ENCODE measurements at places on chromosomes 6 and 20.
A peak's percentile ranks its signal among the peaks of the same experiment; 100 is the strongest.

GRCh38 chr20:63215101-63216040 is 560 bp downstream of the YTHDF1 start:
- peak; percentile 4 for DNase-seq

DNA sequence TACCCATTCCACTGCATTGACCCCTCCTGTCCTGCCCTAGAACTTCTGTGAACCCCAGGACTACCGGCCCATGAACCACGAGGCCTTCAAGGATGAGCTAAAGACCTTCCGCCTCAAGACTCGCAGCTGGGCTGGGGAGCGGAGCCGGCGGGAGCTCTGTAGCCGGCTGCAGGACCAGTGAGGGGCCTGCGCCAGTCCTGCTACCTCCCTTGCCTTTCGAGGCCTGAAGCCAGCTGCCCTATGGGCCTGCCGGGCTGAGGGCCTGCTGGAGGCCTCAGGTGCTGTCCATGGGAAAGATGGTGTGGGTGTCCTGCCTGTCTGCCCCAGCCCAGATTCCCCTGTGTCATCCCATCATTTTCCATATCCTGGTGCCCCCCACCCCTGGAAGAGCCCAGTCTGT is 8.7 kb downstream of the CDC25B start:
- no peak for DNase-seq

DNA sequence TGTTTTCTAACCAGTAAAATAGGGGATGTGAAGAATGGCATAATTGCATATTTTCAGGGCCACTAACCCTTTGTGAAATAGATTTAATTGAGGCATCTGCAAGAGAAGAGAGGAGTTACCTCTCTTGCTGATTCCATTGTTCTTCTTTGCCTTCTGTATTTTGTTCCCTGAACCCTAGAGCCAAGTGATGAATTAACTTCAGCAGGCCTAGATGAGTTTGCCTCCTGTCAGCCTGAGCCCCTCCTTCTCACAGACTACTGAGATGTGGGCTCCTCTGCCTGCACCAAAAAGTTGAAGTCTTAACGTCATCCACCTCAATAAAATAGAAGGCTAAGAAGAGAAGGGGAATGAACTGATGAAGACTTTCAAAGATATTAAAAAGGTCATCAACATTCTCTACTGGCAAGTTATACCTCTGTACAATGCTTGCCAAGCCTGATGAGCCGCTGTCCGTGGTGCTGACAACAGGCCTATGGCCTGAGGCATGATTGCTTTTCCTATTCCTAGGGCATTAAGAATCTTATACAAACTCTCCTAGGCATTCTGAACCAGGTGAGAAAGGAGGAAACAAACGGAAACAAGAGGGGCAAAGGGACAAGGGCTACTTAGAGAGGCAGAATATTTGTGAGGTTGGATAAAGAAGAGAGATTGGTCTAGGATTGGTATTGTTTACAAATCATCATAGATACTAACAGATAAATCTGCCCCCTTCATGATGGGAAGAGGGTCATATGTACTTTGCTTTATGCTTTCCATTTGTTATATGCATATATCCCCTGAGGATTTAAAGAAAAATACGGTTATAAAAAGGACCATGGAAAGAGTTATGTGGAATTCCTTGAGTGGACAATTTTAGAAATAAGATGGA is 46.8 kb downstream of the CD24 start:
- DNase-seq = peak; percentile 14

GRCh38 chr6:96721227-96721626 is 116.0 kb downstream of the GPR63 start:
- no peak for DNase-seq

- no peak for DNase-seq
These were observed 5.0 kb downstream of the FAM184A start for GRCh38 chr6:119073307-119074051.

DNA sequence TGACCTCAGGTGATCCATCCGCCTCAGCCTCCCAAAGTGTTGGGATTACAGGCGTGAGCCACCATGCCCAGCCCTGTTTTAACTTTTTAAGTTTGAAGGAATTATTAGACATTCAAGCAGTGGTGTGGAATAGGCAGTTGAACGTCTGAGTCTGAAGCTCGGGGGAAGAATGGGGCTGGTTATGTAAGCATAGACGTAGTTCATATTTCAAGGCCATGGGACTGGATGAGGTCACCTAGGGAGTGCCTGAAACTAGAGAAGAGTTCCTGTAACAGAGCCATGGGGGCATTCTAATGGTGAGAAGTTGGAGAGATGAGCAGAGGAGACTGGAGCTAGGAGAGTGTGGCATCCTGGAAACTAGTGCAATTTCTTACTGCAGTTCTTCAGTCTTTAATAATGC is 6.4 kb downstream of the CDKAL1 start:
- no peak for DNase-seq

GRCh38 chr20:18007534-18008292 is 38.9 kb downstream of the MGME1 start:
- no peak for DNase-seq

GRCh38 chr6:33720998-33721397 is 9.5 kb upstream of the UQCC2 start:
- no peak for DNase-seq

GRCh38 chr20:998231-998830 is 3.8 kb downstream of the RSPO4 start:
- no peak for DNase-seq

DNA sequence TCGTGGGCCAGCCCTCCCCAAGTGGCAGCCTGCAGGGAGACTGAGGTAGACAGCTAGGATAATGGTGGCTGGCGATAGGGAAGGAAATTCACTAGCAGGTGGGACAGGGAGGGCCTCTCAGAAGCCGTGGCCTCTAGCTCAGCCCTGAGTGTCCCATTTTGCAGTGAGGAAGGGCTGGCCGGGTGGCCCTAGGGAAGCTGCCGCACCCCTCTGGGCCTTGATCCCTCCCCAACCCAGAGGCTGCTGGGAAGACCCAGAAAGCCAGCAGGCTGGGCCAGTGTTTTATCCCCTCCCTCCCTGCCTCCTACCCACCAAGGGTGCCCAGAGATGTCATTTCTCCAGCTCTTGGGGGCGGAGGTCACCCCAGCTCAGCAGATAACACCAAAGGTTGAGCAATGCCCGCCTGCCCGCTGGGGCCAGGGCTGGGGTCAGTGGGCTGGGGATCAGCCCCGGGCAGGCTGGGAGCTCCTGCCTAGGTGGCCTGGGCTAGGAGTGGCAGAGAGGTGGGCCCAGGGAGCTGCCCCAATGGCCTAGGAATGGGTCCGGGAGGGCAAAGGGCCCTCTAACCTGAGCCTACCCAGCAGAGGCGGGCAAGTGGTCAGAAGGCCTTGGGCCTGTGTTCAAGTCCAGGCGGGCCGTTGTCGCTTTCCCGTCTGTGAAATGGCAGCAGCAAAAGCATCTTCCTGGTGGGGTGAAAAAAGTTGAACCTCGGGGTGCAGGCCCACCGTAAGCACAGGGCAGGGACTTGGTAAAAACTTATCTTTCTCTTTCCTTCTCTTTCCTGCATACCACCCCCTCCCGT is 1.6 kb upstream of the CEBPB start:
- no peak for DNase-seq

DNA sequence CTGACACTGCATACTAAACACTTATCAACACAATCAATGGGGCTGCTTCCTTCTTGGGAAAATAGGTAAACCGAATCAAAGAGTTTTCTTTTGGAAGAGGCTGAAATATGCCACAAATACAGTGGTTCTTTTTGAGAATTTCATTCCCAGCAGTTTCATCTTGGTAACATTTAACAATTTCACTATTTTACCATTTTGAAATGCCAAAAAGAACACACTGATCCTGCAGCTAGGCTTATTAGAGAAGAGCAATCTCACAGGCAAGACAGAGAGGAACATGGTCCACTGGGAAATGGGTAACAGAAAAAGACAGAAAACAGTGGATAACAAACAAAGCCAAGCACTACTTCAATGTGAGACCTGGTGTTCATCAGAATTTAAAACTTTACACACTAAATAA is 2.5 kb downstream of the CNR1 start:
- no peak for DNase-seq

GRCh38 chr6:87154993-87155841 is at the start of gene ZNF292:
Gene ZNF292 (plus strand): TSS chr6:87155565. CDS start chr6:87155592, 27 bp downstream.
- peak; percentile 96 for DNase-seq
